Ecto neural progenitor cell (in vitro differentiated cells): ENCODE measurements at places on chromosomes 16 and 17.

GRCh38 chr17:37702598-37702997 is 42.3 kb downstream of the HNF1B start:
- no peak for DNase-seq

- no peak for DNase-seq
Observed at GRCh38 chr17:35774499-35774898, 13.8 kb downstream of the C17orf50 start.

DNA sequence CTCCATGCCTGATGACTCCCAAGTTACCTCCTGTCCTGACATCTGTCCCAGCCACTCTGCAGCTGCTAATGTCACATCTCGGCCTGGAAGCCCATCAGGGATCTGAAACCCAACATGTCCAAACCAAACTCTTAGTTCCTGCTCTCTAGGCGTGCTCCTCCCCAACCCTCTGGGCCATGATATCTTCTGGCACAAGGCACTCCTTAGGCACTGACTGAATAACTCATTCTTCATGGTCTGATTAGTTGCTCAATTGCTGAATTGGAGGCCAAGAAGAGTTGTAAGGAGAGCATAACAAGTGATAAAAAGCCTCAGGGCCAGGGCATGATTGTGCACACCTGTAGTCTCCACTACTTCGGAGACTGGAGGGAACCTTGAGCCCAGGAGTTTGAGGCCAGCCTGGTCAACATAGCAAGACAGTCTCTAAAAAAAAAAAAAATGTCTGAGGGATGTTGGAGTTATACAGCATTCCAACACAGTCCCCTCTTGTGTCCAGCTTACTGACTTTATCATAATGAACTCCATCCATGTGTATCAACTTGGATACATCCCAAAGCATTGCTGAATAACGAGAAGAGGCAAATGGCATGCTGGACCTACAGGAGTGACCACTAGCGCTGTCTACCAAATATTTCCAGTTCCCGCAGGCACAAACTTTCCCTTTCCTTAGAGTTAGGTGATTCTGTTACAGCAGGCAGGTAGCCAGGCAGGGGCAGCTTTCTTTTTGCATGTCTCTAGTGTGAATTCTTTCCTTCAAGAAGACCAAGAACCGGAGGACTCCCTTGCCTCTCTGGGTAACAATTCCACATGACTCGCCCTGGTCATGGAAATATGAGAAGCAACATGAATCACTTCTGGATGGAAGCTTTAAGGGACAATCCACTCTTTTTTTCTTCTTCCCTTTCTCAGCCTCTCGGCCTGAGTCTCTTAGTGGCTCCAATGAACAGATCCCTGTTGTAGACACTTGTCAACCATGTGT is 18.1 kb upstream of the SHCBP1 start:
- no peak for DNase-seq

GRCh38 chr17:77935121-77935571 is 23.4 kb upstream of the TNRC6C start:
- no peak for DNase-seq
